Aorta (tissue), 5 donors: ENCODE measurements at places on chromosomes 4 and X. TPM values are rescaled to one million over a fixed set of nuclear protein-coding genes. Genes with fewer than 3 reads are reported as not detected.

DNA sequence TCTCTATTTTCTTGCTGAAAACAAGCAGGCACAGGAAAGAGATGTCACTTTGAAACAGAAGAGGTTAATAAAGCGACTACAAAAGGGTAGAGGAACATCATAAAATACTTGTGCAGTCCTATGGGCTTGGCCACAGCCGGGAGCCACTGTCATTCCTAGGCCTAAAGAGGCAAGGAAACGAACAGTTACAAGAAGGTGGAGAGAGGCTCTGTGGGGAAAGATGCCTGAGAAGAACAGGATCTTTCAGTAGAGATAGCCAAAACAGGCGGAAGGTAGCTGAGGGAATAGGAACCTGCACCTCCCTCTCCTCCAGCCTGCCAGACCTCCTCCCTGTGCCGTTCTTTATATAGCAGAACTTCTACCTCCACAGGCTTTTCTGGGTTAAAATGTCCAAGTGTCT, 57.4 kb upstream of the ARSJ start:
- H3K27ac ChIP-seq = no peak overlapping the region
- H3K4me1 ChIP-seq = no peaks in the 10 kb centered on the region
- no peak overlapping the region for H3K4me3 ChIP-seq
- H3K36me3 ChIP-seq = no peaks in the 10 kb centered on the region
- no peak for DNase-seq

COL4A6 gene
- total RNA-seq = 2.7 TPM

DNA sequence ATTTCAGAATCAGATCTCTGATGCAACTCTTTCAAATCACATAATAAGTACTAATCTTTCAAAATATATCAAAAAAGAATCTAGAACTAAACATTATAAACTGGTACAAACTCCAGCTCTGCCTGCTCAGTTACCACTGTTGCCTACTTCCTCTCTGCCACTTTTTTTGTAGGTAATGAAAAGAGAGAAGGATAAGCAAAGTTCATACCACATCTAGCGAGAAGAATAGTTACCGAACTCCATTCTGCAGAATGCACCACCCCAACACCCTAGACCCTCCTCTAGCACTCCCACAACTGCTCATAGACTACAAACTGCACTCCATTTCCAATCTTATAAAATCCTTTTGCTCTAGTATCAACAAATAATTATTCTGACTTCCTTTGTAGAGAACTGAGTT, 19.7 kb upstream of the LRBA start:
- H3K27ac ChIP-seq = no peak overlapping the region
- no peaks in the 10 kb centered on the region for H3K27me3 ChIP-seq
- DNase-seq = no peak
- H3K36me3 ChIP-seq = no peaks in the 10 kb centered on the region

C4orf51 gene
- not detected for total RNA-seq

ADH1B gene
- total RNA-seq = 753 TPM

- no peaks in the 10 kb centered on the region for H3K27me3 ChIP-seq
- H3K36me3 ChIP-seq = no peaks in the 10 kb centered on the region
- DNase-seq = no peak
- H3K27ac ChIP-seq = no peak overlapping the region
- H3K4me3 ChIP-seq = no peak overlapping the region
These were observed 50.9 kb downstream of the SEL1L3 start for GRCh38 chr4:25811841-25812240.

GRCh38 chrX:120463241-120463640, 5.9 kb downstream of the LAMP2 start:
- no peak overlapping the region for H3K27ac ChIP-seq
- no peaks in the 10 kb centered on the region for H3K36me3 ChIP-seq
- H3K4me1 ChIP-seq = no peaks in the 10 kb centered on the region
- no peaks in the 10 kb centered on the region for H3K27me3 ChIP-seq
